HS-27A (cell line): ENCODE measurements at places on chromosomes 2 and 18.

DNA sequence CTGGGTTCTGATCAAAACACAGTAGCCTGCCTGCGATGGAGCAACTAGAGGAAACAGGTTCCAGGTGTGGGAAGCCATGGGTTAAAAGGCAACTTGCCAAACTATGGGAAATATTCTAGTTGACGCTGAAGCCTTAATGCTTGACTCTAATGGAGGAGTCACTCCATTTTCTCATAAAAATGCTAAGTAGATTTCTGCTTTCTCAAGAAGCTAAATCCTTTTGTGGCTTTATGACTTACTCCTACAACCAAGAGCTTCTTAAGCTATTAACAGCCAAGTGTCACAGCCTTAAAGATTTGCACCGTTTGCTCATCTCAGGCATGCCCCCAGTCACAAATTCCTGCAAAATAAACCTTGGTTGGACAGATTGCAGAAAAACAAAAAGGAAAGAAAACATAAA lies 25.2 kb downstream of the ANKRD44 start:
- no peak for DNase-seq

DNA sequence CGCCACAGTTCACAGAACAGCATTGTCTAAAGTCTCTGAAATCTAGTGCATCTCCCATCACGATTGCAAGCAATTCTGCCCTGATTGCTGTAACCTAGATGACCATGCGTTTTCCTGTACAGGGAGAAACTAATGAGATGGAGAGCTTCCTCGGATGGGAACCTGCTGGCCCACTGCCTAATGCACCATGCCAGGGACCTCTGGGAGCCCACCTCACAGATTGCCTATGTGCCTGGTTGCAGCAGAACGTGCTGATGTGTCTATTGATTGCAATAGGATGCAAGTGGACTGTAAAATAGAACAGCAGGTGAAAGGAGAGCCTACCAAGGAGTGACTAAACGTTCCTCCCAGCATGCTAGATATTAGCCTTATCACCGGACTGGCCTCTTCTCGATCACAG lies 141.0 kb upstream of the RAB12 start:
- no peak for DNase-seq

DNA sequence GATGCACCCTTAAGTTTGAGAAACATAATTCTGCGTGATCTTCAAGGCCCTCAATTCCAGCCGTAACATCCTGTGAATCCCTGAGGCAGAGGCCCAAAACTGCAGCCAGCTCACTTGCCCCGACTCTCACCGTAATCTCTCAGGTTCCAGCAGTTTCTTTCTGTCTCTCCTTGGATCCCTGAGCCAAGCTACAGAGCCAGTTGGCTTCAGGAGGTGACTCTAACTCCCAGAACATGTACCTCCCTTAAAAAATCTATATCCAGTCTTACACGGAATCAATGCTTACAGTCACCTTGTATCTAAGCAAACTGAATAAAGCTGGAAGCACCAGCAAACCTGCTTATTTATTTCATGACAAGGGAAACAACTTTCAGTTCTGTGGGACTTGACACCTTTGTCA lies 300.4 kb downstream of the SETBP1 start:
- no peak for DNase-seq

GRCh38 chr2:30149976-30150375 lies 3.2 kb downstream of the YPEL5 start:
- DNase-seq: no peak

DNA sequence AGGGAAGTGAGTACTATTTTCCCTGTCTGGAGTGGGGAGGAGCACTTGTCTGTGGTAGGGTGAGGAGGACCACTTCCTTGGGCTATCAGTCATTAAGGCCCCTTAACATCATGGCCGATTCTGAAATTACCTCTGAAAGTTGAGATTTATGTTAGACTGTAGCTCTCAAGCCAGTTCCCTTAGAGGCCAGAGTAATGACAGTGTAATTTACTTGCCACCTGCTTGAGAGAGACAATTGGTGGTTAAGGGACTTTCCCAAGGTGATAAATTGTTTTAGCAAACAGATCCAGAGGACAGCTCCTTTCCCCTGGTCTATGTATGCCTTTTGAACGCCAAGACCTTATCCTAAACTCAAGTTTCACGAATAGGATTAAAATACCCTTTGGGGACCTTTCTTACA lies 56.1 kb downstream of the NEDD4L start:
- DNase-seq: no peak

- no peak for DNase-seq
These were observed 53.2 kb downstream of the USP14 start for GRCh38 chr18:211582-211981.

GRCh38 chr2:176852667-176853066 lies 359.9 kb upstream of the HNRNPA3 start:
- DNase-seq: no peak

- DNase-seq: no peak
These were observed 6.4 kb downstream of the SERPINB4 start for GRCh38 chr18:63637703-63638102.

- no peak for DNase-seq
These were observed 91.4 kb downstream of the LDLRAD4 start for GRCh38 chr18:13309748-13310670.

DNA sequence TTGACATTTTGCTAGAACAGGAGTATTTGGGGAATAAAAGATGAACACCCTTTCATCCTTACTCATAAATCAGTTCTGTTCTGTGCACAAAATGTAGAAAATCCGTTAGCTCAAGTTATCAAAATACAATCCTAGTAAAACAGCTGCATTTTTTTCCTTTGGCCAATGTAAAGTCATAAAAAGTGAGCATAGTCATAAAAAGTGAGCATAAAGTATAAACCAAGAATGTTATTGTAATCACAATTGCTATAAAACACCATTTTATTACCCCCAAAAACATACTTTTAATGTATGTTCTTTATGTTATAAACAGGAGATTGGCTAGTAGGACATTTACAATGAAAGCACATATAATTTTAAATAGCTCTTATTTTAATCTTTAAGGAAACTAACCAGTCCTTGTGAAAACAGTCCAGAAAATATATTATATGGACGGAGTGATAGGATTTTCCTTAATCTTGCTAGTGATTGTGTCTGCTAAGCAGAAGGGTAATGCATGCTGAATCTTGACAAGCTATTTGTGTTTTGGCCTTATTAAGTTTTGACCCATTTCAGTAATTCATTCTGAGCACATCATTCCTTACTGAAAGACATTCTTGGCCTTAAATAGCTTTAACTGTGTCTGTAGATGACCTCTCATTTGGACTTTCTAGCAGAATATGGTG lies 891.8 kb downstream of the DSC3 start:
- DNase-seq: no peak

- no peak for DNase-seq
These were observed 173.8 kb downstream of the BCL11A start for GRCh38 chr2:60379684-60380083.

DNA sequence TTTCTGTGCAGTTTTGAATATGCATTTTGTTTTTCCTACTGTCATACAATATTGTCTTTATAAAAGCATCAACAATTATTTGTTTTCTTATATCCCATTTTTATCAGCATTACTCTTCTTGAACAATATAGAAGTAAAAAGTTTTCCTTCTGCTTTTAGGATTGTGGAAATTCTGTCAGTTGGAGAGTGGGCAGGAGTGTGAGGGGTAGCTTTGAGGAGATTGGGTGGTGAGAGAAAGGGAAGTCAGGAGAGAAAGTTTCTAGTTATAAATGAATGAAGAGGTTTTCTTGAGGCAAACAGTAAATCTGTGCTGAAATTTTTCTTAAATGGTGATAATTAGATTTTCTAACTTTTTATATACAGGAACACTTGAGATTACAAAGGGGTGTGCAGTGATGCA lies 151.7 kb upstream of the NOSTRIN start:
- DNase-seq: no peak

- DNase-seq: no peak
These were observed 665 bp upstream of the CACNB4 start for GRCh38 chr2:152099367-152100050.

GRCh38 chr2:101689114-101689825 lies 8.2 kb upstream of the MAP4K4 start:
- no peak for DNase-seq

GRCh38 chr2:168096158-168096557 lies 151.2 kb downstream of the STK39 start:
- no peak for DNase-seq

GRCh38 chr2:11437602-11438001 lies 28.4 kb downstream of the E2F6 start:
- no peak for DNase-seq

DNA sequence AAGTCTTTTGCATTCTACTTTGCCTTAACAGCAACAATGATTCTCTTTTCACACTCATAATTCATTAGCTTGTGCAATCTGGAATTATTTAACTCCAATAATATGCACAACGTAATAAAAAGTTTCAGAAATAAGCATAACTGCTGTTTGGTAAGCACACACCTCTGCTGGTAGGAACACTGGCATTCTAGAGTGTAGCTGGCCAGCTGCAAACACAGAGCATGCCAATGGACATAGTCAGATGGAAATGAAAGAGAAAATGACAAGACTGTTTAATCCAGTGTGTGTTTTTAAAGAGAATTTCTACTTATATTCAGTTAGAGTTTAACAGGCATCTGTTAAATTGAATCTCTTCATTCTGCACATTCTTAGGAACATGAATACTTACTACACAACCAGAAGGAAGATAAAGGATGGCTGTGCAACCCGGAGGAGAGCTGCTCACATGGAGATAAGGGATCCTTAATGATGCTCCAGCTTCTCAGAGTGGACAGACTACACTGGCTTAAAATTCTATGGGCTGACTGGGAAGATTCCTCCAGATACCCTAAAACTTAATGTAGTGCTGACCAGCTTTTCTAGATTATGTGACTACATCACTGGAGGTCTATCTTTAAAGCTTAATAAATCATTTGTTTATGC lies 94.6 kb upstream of the CHAC2 start:
- no peak for DNase-seq

GRCh38 chr2:109419960-109420370 lies 193.8 kb downstream of the SEPTIN10 start:
- no peak for DNase-seq

GRCh38 chr18:11873670-11874340 lies 22.6 kb downstream of the CHMP1B start:
- no peak for DNase-seq

GRCh38 chr18:79318142-79318673 lies 77.5 kb upstream of the NFATC1 start:
- DNase-seq: no peak

DNA sequence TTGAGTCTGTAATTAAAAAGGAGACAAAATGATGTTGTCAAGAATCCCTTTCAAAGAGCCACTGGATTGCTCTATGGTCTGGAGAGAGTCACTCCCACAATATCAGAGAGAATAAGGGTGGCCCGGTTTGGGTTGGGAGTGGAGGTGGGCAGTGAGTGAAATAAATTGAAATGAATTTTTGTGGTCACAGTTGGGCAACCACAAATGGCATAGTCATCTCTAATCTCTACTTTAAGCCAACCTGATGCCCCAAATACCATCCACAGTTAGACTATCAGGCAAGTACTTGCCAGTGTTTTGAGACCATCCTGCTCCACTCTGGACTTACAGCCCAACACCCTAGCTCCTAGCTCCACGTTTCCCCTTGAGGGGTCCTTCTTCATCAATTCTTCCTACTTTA lies 559.7 kb downstream of the BCL11A start:
- DNase-seq: no peak

DNA sequence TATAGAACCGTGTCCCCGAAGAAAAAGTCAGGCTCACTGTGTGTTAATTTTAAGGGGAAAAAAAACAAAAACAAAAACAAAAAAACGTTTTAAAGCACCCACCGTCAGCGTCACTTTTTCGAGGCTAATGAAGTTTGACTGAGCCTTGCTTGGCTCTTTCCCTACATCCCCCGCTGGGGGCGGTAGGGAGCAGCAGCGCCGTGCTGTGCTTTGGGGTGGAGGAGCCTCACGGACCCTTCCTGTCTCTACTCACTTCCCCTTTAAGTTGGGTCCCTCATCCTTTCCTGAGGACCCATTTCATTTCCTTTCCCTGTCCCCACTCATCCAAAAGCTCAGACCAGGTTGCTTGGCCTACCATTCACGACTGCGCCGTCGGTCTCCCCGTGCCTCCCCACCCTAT lies 82.8 kb upstream of the RPL31 start:
- DNase-seq: no peak

GRCh38 chr2:118309257-118309945 lies 221.1 kb downstream of the INSIG2 start:
- DNase-seq: no peak

DNA sequence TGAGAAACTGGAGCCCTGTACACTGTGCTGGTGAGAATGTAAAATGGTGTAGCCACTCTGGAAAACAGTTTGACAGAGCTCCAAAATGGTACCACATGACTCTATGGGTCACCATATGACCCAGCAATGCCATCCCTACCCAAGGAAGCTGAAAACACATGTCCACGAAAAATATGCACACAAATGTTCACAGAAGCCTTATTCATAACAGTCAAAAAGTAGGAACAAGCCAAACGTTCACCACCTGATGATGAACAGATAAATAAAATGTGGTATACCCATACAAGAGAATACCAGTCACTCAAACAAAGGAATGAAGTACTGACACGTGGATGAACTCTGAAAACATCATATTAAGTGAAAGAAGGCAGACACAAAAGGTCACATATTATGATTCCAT lies 4.6 kb downstream of the AFG3L2 start:
- DNase-seq: no peak

DNA sequence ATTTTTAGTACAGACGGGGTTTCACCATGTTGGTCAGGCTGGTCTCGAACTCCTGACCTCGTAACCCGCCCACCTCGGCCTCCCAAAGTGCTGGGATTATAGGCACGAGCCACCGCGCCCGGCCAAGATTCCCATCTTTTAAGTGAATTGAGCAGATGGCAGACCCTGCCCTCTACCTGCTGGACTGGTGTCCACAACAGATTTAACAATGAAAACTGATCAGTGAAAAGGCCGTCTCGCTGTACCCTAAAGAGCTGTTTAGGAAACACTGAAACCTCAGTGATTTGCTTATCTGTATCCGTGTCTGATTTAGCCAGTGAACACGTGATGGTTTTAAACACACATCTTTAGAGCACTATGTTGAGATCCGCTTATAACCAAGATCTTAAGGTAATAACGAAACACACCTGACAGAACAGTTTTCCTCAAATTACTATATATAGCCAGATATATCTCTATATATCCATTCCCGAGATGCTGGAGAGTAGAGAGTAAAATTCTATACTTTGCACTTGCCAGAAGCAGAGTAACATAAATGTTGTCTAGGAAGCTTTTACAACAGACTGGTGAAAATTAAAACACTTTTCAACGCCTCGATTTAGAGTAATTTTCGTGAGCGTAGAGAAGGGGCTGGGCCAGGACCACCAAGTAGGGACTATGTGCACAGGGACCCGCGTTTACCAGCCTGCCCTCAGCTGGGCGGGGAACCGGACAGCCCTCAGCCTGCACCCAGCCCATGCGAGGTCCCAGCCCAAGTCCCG lies 594 bp downstream of the FAM161A start:
- DNase-seq: no peak

GRCh38 chr2:1421731-1422130 lies 8.5 kb downstream of the TPO start:
- no peak for DNase-seq

DNA sequence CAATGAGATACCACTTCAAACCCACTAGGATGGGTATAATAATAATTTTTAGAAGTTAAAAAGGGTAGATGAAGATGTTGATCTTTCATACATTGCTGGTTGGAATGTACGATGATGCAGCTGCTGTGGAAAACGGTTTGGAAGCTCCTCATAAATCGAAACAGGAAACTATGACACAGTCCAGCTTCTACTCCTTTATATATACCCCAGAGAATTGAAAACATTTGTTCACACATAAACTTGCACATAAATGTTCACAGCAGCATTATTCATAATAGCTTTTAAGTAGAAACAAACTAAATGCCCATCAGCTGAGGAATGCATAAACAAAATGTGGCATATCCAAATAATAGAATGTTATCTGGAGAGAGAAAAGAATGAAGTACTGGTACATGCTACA lies 95.0 kb downstream of the STRADB start:
- DNase-seq: no peak
